ENCODE measurements at places on chromosomes 1 and 21. TPM values are rescaled to one million over a fixed set of nuclear protein-coding genes. Genes with fewer than 3 reads are reported as not detected.
A peak's percentile ranks its signal among the peaks of the same experiment; 100 is the strongest.

DNA sequence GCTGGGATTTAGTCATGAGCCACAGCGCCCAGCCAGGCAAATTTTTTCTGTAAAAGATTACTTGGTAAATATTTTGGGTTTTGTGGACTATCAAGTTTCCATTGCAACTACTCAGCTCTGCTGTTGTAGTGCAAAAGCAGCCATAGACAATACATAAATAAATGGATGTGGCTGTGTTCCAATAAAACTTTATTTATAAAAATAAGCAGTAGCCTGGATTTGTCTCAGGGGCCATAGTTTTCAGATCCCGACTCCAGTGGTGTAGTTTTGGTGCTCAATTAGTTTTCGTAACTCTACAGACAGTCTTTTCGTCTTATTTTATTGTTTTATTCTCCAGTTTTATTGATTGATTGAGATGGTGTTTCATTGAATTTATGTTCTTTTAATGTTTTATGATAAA is 80.1 kb upstream of the IVNS1ABP start:
- no peak for DNase-seq

- no peak for DNase-seq
These were observed 13.8 kb downstream of the RBM34 start for GRCh38 chr1:235147269-235147668.

DNA sequence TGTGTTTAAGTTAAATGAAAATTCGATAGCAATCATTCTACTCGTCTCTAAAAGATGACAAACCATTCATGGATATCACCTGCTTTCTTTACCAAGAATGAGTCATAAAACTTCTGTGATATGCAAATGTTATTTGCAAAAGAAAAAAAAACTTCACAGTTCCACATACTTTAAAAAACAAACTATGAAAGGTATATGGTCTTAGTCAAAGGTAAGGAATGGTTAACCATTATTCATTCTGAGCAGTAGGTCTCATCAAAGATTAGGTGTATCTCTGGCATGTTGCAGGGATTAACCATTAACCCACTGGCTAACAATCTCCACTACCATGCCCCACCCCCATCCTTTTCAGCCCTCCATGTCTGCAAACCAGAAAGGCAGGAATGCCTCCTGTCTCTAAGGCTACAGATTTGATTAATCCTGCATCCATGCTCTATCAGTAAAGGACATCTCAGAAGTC is 44.4 kb downstream of the PTPN14 start:
- no peak for DNase-seq

GRCh38 chr1:226357416-226357815 is 48.5 kb upstream of the LIN9 start:
- no peak for DNase-seq

- DNase-seq = no peak
These were observed 8.5 kb upstream of the MTMR11 start for GRCh38 chr1:149945206-149945605.

GRCh38 chr1:75797606-75798216 is 1.0 kb downstream of the MSH4 start:
- no peak for DNase-seq

- DNase-seq = no peak
These were observed 67.0 kb upstream of the TNFSF18 start for GRCh38 chr1:173117761-173118160.

DNA sequence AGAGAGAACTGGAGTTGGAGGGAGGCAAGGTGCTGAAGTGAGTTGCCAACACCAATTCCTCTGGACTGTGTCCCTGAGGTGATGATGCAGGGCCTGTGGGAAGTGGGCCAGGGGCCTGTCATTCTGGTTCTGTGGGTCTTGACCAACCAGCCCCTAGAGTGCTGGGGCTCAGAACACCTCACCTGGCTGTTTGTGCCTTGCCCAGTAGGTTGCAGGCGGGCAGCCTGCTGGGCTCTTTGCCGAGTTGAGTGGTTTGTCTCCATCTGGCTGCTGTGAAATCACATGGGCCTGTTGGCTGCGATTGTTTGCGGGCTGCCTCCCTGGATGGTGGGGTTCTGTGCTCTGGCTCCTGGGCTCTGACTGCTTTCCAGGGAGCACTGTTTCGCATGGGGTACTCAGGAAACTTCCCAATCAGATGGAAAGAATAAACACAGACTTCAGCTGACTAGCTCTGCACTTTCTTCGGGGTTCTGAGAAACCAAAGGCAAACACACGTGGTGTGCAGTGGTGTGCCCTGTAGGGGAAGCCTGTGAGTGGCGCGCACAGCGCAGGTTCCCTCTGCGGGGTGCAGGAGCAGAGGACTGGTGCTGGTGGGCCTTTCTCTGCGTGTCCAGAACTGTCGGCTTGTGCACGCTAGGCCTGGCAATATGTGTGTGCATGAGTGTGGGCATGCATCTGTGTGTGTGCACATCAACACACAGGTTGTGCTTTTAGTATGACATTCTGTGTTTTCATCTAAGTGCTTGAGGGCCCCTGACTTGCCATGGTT is 95.1 kb downstream of the RHOU start:
- DNase-seq = peak; percentile 51

GRCh38 chr1:30731806-30732276 is 8.5 kb upstream of the MATN1 start:
- no peak for DNase-seq

DNA sequence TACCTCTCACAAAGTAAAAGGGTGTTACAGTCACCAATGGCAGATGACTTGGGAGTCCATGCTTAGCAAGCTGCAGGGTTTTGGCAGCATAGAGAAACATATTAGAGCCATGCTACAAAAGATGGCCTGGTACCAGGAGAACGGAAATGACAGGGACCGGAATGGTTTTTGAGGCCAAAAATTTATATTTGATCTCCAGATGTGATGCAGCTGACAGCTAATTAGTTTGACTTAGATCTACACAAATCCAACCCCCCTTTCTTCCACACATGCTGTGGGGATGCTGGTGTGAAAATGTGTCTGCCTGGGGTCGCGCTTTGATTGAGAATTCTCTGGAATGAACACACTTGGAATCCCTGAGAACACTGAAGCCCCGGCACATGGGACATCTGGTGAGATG is 26.5 kb downstream of the SYF2 start:
- DNase-seq = no peak

- no peak for DNase-seq
These were observed 434.6 kb upstream of the PRMT6 start for GRCh38 chr1:106621853-106622252.

DNA sequence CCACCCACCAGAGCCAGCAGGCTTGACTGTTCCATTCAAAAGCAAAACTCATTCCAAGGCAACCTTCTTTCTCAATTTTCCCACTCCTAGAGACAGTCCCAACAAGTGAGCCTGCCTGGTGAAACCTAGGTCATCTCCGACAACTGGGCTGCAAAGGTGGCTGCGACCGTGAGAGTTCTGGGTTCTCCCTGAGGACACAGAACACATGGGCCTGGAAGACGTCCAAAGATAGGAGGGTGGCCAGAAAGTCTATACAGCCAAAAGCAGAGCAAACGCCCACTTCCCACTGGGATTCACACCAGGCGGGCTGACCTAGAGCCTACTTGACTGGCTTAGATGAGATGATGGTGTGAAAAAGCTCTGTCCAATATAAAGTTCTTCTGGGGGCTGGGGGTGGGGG is 90.2 kb upstream of the GRIK3 start:
- no peak for DNase-seq

DNA sequence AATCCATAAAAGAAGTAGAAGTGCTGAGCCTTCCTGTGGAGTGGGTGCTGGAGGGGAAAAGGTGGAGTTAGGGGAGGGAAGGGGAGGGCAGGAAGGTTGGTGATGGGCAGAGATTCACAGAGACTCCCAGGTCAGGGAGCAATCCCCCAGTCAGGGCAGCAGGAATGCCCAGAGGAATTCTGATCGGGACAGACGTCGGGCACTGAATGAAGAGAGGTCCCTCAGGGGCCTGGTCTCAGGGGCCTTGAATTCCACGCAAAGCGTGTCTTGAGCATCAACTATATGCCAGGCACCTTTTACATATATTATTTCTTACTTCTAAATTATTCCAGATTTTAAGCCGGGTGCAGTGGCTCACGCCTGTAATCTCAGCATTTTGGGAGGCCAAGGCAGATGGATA is 7.2 kb upstream of the PADI1 start:
- no peak for DNase-seq

DNA sequence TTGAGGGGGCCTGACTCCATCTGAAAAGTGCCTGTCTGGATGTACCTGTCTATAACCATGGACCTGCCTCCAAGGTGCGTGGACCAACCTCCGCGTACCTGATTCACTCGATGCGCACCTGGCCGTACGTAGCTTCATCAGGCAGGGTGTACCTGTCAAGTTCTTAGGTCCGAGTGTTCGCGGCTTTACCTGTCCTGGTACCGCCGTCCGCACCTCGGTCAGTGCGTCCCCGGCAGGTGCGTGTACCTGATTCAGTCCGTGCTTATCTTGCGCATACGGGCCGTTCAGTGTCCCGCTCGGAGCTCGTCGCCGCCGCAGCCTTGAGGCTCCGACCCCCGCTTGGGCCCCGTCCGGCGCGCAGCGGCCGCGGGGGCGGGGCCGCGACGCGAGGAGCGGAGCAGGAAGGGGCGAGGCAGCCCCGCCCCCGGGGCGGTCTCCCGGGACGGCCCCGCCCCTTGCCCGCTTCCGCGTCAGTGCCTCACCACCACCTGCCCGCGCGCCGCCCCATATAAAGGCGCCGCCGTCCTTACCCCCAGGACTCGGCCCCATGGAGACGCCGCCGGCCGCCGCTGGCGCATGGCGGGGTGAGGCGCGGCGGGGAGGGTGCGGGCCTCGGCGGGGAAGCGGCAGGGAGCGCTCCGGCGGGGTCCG is at the start of gene ZC3H12A:
Gene ZC3H12A (plus strand): TSS at position 535 of the 651 bp plus-strand sequence. CDS start 917 bp downstream, outside the sequence.
- peak; percentile 90 for DNase-seq

GRCh38 chr1:58324558-58324957 is 222.0 kb downstream of the OMA1 start:
- no peak for DNase-seq

DNA sequence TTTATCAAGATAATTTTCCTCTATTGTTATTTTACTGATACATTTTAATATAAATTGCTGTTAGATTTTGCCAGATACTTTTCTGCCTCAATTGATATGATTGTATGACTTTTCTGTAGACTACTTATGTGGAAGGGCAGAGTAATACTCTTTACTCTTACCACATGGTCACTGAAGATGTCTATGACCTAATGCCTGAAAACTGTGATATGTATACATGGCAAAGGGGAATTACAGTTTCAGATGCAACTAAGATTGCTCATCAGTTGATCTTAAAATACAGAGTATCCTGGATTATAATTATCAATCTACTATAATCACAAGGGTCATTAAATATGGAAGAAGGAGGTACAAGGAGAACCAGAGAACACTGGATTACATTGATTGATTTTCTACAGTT is 1528.0 kb downstream of the BRINP3 start:
- no peak for DNase-seq

DNA sequence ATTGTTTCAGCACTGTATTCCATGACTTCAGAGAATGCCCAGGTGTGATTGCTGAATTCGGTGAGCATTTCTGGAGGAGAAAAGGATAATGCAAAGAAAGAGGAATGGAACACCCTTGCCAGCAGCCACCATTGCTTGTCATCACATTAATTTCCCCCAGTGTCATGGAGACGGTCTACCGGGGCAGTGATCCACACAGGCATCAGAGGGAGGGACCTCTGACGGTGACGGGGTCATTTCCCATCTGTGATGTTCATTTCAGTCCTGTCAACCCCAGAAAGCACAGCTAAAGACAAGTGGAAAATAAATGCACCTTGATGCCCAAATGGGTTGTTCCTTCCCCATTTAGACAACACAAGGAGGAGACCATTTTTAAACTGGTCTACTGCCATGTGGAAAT is 376.4 kb downstream of the PCP4 start:
- DNase-seq = no peak

DNA sequence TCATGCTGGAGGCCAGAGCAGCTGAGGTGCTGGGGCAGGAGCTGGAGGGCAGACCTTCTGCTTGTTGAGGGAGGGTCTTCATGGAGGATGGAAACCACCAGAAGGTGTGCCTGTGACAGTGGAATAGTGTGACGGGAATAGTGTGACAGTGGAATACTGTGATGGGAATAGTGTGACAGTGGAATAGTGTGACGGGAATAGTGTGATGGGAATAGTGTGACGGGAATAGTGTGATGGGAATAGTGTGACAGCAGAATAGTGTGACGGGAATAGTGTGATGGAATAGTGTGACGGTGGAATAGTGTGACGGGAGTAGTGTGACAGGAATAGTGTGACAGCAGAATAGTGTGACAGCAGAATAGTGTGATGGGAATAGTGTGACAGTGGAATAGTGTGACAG is 325.1 kb downstream of the HHAT start:
- DNase-seq = no peak

DNA sequence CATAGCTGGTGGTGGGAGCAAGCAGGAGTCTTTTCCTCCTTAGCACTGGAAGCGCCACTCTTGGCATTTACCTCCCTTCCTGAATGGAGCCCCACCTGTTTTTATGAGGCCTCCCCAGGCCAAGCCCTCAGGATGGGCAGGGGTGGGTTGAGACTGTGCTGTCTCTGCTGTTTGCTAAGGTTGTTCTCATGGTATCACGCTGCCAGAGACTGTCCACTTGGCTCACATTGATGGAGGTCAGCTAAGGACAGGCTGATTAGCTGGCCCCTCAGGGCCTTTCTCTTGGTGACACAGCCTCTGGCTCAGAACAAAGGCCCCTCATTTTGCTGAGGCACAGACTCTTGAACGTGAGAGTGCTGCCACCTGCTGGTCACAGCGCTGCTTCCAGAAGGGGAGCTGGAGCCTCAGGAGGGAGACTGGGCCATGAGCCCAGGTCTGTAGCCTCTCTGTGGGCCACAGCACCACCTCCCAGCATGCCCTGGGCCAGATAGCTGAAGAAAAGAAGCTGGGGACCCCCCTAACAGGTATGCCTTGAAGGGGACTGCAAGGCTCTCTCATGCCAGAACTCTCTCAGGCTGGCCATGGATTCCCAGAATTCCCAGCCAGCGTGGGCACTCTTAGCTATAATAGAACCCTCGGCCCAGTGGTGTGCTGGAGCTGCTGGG is 85.6 kb downstream of the CD58 start:
- DNase-seq = peak; percentile 89

- no peak for DNase-seq
These were observed 55.9 kb downstream of the MT1HL1 start for GRCh38 chr1:236948381-236948780.

GRCh38 chr1:65368403-65368802 is 52.1 kb upstream of the LEPR start:
- DNase-seq = no peak

C1orf94 gene
- not detected for total RNA-seq

ZBTB17 gene
- 24.7 TPM for total RNA-seq

ARHGEF11 gene
- 29.1 TPM for total RNA-seq

DYNLT5 gene
- 3.1 TPM for total RNA-seq

LUZP1 gene
- total RNA-seq = 29.9 TPM

S100A9 gene
- total RNA-seq = 62.2 TPM

RXFP4 gene
- not detected for total RNA-seq

GREM2 gene
- total RNA-seq = not detected

FAAH gene
- 2.8 TPM for total RNA-seq

RYR2 gene
- 783 TPM for total RNA-seq

NBPF6 gene
- not detected for total RNA-seq

TRIM58 gene
- 0.16 TPM for total RNA-seq

FCN3 gene
- 27.3 TPM for total RNA-seq

BLACAT1 gene
- total RNA-seq = not detected
